AG08396 (cell line): ENCODE measurements at places on chromosomes 2 and 18.

GRCh38 chr2:171147081-171147480, 13.6 kb downstream of the TLK1 start:
- DNase-seq, result no peak

DNA sequence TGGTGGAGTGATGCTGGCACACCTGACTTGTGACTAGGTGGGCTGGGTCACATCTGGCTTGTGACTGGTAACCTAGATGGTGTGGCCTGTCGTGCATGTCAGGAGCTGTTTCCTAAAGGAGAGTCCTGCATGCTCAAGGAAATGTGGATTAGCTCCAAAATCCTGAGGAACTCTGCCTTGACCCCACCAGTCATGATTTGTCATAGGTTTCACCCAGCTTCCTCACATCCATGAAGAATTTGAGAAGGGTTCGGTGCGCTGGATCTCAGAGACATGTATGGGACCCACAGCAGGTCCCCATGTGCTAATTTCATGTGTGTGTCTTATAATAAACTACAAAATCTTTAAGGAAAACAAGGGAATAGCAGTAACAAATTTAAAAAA, 107.2 kb downstream of the COL6A3 start:
- DNase-seq, result no peak

- no peak for DNase-seq
Observed at GRCh38 chr2:227462462-227462951, 9.4 kb upstream of the AGFG1 start.

DNA sequence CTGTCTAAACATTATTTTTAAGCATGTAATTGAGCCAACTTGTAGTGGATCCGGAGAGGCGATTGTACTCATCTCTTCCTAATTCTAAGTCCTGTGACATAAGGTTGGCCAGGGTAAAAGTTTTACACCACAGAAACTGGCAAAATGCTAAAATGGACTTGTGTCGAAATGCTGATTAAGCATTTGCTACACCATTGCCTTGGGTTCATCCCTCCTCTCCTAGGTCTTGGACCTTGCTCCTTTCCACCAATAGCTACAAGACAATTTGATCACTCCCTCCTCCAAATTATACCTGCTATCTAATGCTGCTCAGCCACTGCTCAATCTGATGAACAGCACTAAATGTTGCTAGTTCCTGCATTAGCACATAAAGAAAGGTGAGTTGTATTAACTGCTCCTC, 132.7 kb upstream of the EPC2 start:
- DNase-seq, result no peak

DNA sequence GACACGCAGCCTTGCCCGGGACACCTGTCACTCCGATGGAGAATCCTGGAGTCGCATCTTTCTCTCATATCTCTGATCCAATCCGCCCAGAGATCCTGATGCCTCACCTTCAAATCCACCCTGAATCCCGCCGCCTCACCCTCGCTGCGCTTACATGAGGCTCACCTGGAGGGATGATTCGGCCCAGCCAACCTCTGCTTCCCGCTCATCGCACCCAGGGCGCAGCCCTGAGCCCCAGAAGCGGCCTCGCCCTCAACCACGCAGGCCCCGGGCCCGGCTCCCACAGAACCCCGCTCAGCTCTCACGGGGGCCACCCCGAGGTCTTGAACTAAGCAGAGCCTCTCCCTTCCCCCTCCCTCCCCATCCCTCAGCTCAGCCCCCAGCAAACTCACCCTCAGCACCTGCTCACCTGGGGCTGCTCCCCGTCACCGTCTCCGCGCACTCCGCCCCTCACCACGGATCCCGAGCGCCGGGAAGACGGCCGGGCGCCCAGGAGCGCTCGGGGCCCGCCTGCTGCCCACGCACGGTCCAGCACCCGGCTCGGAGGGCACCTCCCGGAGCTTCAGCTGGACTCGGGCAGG, 160.0 kb downstream of the NDUFA10 start:
- DNase-seq, result no peak
